ENCODE measurements at places on chromosomes 16 and 17.

GRCh38 chr17:8555062-8555461, 75.5 kb downstream of the MYH10 start:
- DNase-seq, result no peak

DNA sequence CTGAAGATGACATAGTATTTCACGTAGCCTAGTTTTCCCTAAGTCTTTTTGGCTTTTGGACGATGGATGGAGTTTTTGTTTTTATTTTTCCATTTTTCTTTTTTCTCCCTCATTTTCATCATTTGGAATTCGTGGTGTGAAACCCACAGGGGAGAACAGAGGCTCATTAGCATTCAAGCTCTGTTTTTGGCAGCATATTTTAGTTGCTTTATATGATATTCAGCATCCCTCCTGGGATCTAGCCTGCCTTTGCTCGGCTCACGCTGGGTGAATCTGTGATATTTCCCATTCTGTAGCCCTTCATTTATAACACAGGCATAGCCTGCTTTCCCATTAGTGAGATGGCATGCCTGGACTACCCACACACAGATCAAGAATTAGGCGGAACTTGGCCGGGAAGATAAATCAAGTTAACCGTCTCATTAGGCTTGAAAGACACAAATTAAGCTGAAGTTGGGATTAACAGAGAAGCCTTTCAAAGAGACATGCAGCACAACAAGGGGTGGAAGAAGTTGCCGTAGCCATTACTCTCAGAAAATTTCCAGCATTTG, 20.1 kb upstream of the CLEC19A start:
- DNase-seq, result no peak

- no peak for DNase-seq
Measured at GRCh38 chr17:55763856-55764255, 13.0 kb downstream of the PCTP start.

GRCh38 chr17:78645421-78646295, 68.5 kb upstream of the DNAH17 start:
- DNase-seq, result no peak

GRCh38 chr17:77466140-77466539, 325.4 kb downstream of the SEC14L1 start:
- DNase-seq, result no peak

DNA sequence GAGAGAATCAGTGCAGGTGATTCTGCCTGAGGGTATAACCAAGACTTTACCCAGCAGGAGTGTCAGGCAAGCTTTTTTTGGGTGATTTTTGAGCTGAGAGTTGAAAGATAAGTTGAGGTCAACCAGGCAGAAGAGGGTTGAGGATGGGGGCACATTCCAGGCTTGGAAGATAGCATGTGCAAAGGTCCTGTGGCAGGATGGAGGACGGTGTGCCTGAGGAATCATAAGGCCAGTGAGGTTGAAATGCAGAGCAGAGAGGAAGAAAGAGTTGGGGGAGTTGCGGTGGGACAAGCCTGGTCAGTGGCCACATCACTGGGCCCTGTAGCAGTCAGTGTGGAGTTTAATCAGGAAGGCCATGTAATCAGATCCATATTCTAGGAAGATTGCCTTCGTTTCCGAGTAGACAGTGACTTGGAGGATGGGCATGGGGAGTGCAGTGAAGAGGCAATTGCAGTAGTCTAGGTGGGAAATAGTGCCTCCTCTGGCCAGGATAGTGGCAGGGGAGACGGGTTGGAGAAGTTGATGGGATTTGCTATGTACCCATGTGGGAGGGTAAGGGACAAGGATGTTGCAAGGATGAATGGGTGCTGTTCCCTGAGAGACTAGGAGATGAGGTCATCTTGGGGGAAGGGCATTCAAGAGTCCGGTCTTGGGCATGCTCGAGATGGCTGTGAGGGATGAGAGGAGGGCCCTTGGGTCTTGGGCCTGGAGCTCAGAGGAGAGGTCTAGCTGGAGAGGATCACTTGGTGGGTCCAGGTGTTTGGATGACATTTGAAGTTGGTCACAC, 3.9 kb downstream of the PLEKHG4 start:
- no peak for DNase-seq
